Astrocyte of the spinal cord (primary cell): ENCODE measurements at places on chromosomes 11 and 22.

- DNase-seq = no peak
Observed at GRCh38 chr11:74412321-74412720, 14.1 kb upstream of the PGM2L1 start.

GRCh38 chr11:56740107-56740506 lies 8.4 kb downstream of the OR9G4 start:
- no peak for DNase-seq

DNA sequence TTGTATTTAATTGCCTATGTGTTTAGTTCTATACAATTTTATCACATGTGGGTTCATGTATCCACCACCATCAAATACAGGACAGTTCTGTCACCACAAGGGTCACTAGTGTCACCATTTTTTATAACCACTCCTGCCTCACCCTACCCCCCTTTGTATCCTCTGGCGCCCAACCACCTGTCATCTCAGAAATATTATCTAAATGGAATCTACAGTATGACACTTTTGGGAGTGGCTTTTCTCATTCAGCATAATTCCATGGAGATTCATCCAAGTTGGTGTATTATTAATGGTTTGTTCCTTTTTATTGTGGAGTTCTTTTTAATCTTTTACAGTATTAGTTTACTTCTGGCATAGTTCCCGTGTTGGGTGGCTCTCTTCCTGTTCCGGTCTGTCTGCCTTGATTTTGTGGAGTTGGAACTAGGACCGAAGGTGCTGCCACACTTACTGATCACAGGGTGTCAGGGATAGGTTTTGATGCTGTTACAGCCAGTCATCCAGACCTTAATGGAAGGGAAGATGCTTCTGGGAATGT lies 58.5 kb downstream of the TNRC6B start:
- no peak for DNase-seq

DNA sequence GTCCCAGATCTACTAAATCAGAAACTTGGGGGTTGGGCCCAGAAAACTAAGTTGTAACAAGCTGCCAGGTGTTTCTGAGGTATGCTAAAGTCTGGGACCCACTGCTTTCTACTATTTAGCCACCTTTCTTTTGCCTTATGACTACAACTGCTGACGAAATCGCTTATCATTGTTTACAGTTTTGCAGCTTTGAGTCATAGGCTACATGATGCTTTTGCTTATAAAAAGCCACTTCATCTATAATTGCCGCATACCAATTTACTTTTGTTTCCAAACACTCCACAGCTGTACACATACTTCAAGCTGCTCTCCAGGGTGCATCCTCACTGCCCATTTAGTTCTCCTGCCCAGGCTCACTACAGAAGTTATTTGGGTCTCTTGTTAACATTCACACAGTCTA lies 144.7 kb downstream of the ENTHD1 start:
- peak; percentile 26 for DNase-seq

GRCh38 chr22:32828150-32828549 lies 26.6 kb downstream of the TIMP3 start:
- no peak for DNase-seq

- no peak for DNase-seq
Observed at GRCh38 chr11:121489823-121490222, 37.1 kb upstream of the SORL1-AS1 start.

- no peak for DNase-seq
Observed at GRCh38 chr11:11293798-11294550, 59.1 kb downstream of the CSNK2A3 start.

DNA sequence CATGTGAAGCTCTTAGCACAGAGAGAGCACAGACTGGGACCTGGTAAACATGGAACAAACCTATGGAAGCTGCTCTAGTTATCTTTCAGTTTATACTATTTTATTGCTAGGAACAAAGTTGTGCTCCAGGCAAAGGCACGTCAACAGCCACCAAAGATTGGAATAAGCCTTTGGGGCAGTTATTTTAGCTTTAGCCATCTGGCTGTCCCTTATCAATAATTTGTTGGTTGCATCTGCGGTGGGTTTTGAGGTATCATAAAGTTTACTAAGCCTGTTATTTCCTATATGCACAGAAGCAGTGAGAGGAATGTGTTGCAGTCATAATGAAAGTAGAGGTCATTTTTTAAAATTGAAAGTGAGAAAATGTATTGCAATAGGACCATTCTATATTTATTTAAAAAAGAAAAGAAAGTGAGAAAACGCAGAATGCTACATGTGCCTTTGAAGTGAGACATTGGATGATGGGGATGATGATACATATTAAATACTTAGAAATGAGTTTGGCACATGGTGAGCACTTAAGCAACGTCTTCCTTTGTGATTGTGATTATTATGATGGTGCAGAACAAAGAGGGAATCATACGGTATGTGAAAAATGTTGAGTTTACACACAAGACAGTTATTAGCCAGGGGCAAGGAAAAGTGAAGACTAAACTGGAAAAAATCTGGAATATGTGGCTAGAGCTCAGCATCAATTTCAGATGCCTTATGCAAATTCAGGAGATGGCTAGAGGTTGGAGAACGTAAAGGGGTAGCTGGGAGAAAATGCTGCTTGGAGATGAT lies 58.3 kb downstream of the PRR5L start:
- peak; percentile 67 for DNase-seq

DNA sequence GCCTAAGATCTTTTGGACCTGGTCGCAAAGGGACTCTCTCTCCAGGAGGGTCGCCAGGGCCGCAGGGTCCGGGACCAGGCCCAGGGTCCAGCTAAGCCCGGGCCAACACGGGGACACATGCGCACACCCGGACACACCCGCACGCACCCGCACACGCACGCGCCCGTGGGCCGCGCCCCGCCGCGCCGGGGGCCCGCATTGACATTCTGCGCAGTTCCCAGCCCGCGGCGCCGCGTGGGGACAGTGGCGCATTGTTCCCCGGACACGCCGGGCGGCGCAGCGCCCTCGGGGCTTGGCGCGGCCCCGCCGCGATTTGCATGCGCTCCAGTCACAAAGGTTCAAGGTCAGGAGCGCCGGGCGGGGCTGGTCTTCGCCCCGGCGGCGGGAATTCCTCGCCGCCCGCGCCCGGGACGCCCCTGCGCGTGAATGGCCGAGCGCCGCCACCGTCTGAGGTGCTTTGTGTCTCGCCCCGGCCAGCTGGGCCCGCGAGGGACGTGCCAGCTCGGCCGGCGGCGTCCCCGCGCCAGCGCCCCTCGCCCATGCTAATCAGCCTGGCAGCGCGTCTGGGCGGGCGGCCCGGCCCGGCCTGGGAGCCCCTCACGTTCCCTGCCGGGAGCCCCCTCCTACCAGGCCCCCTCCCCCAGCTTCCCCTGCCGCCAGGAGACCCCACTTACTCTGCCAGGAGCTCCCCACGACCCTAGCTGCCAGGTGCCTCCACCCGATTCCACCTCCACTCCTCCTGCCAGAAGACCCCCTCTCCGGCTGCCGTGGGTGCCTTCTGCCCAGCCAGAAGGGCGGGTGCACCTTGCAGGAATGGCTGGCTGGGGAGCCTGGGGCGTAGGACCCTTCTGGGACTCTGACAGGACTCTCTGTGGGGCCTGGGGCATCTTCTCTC lies 50.5 kb upstream of the WNT7B start:
- DNase-seq = no peak

DNA sequence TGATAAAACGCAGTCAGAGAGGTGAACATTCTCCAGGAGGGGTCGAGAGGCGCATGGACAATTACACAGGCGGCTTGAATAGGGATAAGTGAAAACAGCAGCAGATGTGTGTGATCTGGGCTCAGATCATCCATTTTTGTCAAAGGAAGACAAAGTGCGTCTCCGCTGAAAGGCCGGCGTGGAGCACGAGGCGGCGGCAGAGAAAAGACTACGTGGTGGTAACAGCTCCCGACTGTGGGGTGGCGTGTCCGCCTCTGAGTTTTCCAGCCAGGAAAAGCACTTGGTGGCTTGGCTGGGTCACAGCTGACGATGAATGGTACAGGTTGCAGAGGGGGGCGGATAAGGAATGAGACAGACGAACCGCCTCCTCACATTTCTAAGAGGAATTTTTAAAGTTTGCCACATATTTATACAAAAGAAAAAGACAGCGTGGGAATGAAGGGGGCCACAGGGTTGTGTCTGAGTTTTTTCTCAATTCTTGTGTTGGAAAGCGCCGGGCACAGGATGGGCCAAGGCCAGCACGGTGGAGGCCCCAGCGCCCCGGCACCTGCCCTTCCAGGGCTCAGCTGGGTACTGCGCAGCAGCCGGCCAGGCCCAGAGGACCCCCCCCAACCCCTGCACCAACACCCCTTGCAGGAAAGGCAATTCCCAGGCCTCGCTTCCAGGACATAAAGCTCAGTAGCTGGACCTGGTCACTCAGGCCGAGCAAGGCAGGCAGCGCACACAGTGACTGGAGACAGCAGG lies 80.4 kb downstream of the TRMU start:
- peak; percentile 72 for DNase-seq

- DNase-seq = no peak
Observed at GRCh38 chr22:19064354-19065054, 57.7 kb downstream of the DGCR2 start.

DNA sequence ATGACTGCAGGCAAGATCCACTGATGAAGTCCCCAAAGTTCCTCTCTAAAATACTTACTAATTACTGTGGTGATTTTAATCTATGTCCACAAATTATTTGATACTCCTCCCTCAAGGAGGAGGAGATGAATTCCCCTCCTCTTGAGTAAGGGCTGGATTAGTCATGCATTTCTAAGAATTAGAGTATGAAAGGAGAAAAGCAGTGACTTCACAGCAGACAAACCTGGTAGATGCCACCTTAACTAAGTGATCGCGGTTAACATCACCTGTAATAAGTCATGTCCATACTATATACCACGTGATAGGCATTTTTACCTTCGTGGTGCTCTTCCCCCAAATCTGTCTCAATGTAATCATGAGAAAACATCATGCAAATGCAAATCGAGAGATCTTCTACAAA lies 52.0 kb upstream of the TSPAN18 start:
- DNase-seq = no peak

GRCh38 chr22:46433318-46433717 lies 97.8 kb downstream of the TRMU start:
- DNase-seq = no peak

DNA sequence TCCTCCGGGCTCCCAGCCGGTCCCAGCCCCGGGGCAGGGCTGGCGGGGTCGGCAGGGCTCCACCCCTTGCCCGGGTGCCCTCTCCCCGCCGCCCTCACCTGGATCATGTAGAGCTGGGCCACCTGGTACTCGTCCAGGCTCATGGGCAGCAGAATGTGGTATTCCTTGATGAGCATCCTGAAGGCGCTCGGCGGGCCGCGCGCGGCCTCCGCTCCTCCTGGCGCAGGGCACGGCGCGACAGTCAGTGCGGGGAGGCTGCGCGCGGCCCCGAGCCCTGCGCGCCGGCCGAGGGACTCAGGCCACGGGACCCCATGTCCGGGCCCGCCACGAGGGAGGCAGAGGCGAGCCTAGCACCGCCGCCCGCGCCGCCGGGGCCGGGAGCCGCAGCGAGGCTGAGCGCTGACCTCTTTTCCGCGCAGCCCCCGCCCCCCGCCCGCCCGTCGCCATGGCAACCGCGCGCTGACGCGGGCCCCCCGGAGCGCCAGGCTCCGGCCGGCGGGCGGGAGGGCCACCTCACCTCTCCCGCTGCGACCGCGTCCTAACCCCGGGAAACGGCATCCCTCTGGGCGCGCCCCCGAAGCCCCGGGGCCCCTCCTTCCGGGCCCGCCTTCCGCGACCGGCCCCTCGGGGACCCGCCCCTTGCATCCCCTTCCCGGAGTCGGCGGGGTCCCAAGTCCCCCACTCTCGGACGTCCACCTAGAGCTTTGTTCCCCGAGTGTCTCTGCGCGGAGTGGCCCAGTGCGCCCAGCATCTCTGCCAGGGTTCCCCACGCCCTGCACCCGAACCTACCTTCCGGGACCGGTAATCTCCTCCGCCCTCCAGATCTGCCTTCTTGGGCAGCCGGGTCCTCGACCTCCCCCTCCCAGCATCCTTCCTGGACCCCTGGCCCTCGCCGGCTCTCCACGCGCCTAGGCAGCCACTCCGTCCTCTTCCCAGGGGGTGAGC lies 886 bp downstream of the PITPNM1 start:
- peak; percentile 15 for DNase-seq

GRCh38 chr11:56750190-56750589 lies 1.7 kb upstream of the OR9G4 start:
- DNase-seq = no peak

DNA sequence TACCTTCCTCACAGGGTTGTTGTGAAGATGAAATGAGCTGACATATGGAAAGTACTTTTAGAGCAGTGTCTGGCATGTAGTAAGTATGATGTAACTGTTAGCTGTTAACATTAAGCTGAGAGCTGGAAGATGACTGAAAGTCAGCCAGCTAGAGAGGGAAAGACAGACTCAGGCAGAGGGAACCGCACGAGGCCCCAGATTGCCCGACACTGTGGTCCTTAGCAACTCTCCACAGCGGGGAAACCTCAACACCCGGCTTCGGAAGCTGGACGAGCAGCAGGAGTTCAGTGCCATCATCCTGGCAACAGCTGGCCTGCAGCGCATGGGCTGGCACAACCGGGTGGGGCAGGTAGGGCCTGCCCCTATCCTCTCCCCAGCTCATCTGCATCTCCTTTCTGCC lies 6.5 kb downstream of the HMBS start:
- DNase-seq = no peak

DNA sequence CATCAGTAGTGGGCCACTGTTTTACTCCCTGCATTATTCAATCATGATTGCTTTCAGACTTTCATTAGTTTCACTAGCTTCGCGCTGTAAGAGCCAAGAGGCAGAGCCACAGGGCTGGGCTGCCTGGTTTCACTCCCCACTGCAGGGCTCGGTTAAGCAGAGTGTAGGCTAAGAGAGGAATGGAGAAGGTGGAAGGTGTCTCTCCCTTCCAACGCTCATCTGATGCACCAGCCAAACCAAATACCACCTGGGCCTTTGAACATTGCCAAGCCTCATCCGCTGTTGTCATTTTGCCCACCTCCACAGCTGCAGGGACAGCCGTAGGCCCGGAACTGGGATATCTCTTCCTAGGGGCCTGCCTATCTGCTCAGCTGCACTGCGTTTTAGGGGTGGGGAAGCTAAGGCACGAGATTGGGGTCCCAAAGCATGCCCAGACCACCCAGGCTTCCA lies 480 bp upstream of the SMARCB1 start:
- no peak for DNase-seq

DNA sequence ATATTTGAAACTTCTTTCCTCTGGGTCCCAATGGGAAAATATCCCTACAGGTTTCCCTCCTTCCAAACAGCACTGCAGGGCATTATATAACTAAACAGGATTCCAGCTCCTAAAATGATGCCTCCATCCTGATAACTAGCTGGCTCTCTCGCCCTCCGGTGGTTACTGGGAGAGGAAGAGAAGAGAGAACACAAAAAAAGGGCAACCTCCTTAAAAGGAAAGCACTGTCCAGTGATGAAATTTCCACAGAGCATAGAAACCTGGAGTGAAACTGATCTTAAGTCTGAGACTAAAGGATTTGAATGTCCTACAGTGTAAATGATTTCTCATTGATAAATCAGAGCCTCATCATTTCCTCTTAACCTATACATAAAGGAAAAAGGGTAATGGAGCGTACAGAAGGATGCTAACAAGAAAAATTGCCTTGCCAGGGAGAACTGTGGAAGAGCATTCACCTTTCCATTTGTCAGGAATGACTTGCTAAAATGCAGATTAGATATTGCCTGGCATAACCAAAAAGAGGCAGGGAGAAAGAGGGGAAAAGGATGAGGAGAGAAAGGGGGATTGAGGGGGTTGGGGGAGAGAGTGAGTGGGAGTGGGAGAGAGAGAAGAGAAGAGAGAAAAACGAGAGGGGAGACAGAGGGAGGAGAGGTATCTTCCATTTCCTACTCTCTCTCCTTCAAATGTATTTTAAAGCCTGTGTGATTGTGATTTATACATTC lies 121.3 kb downstream of the APOL5 start:
- DNase-seq = peak; percentile 79

GRCh38 chr11:122207505-122207904 lies 91.5 kb upstream of the BLID start:
- DNase-seq = peak; percentile 91
